Mesenchymal stem cell (in vitro differentiated cells and primary cell): ENCODE measurements at places on chromosomes 16 and 17.

DNA sequence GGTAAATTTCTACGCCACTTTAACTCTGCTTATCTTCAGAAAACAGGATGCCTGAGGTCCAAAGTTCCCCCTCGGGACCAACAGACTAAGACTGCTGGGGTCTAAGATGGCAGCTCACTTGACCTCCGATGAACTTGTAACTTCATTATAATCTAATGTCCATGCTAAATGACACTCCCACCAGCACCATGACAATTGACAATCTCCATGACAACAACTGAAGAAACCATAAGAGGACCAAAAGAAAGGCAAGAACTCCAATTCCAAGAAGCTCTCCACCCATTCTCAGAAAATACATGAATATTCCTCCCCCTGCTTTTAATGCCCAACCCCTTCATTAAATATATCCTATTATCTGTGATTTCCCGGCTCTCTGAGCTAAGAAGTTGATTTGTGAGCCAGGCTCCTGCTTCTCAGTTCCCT lies 7.5 kb downstream of the CCL4 start:
- DNase-seq = no peak

GRCh38 chr17:63035695-63036094 lies 69.7 kb downstream of the TANC2 start:
- no peak for DNase-seq

DNA sequence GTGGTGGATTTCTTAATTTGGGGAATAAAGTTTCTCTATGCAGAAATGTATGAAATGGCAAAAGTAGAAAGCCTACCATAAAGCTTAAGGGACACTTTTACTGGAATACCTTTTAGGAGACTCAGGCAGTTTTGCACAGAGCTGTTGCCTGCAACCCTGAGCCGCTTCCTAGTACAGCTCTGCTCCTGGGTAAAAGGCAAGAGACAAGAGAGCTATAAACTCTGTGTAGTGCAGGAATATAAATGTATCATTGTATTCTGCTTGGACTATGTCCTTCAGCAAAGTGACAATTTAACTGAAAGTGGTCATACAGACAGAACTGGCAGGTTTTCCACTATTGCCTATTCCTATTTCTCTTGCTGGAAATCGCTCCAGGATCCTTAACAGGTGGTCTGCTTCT lies 65.3 kb upstream of the MYOCD start:
- DNase-seq = no peak

GRCh38 chr17:10292057-10292937 lies 80.5 kb downstream of the MYH13 start:
- peak; percentile 38 for DNase-seq
